ENCODE measurements at places on chromosomes 2 and 18.

GRCh38 chr2:7471185-7471584, 554.0 kb downstream of the RNF144A start:
- DNase-seq, result no peak

DNA sequence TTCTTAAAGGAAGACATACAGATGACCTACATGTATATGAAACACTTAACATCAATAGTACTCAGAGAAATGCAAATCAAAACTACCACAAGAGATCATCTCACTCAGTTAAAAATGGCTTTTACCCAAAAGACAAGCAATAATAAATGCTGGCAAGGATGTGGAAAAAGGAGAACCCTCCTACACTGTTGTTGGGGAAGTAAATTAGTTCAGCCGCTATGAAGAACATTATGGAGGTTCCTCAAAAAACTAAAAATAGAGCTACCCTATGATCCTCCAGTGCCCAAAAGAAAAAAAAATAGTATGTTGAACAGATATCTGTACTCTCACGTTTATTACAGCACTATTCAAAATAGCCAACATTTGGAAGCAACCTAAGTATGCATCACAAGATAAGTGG, 1579.4 kb upstream of the TMEFF2 start:
- DNase-seq, result no peak

DNA sequence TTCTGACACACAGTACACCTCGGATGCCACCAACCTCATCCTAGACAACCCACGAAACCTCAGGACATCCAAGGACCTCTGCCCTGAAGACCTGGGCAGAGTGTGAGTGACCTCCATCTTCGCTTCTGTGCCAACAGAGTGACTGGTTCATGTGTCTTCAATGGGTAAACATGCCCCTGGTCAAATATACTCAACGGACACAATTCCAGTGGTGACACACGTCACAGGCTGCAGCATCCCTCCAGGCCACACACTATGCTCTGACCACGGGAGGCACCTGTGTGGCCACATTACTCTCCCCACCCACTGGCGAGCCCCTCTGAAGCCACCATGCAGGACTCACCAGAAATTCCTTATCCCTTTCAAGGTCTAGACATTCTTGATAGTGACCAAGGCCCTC, 85.2 kb downstream of the GALR1 start:
- DNase-seq, result no peak

GRCh38 chr2:72827966-72828646, 2.3 kb upstream of the EXOC6B start:
- DNase-seq, result no peak

Data from HCT116 (cell line).